T follicular helper cell (primary cell): ENCODE measurements at places on chromosomes 2 and 18.

DNA sequence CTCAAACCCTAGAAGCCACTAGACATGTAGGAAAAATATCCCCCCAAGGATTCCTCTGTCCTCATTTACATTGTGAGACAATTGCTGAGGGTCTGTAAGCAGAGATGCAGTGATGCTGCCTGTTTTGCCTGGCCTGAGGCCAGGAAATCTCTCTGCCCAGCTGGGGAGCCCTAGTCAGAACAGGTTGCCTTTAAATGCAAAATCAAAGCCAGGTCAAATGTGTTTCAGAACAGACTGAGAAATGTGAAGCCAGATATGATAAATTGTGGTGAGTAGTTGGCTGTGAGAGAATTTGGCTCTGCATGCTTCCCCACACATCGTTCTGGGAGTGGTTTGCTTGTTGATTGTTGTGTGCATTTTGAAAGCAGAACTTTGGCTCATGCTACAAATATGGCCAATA is 38.4 kb upstream of the NXPH2 start:
- no peak for DNase-seq

DNA sequence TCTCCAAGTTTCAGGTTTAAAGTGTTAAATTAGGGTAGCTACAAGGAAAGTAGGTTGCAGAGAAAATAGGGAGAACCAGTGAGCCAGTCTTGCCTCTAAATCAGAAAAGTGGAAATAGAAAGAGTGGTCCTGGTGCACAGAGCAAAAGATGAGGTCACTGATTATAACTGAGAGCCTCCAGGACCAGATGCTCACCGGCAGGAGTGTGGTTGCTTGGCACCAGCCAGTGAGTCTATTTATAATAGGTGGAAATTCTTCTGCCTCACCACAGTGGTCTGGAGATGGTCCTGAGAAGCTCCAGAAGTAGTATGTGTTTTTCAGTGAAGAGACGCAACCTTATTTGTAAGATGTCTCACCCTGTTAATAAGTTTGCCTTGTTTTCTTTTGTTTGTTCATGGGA is 373.9 kb upstream of the KCNJ3 start:
- DNase-seq: no peak

- DNase-seq: no peak
These were observed 3.8 kb upstream of the AQP12B start for GRCh38 chr2:240686460-240686859.

DNA sequence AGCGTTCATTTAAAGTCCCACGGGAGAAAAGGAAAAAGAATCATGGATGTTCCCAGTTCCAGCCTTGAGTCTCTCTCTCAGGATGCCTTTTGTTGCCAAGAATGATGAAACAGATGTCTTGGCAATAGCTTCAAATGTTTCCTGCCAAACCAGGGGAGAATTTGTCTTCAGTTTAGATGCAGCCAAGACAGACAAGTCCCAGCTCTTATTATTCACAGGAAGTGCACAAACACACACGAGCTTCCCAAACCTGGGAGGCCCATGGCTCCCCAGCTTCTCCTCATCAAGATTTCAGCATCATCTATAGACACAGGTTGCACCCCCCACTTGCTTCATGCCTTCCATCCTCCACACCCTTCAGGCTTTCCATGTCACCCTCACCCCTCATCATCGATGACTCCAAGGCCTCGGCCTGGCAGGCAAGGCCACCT is 45.9 kb downstream of the HS1BP3 start:
- DNase-seq: no peak

DNA sequence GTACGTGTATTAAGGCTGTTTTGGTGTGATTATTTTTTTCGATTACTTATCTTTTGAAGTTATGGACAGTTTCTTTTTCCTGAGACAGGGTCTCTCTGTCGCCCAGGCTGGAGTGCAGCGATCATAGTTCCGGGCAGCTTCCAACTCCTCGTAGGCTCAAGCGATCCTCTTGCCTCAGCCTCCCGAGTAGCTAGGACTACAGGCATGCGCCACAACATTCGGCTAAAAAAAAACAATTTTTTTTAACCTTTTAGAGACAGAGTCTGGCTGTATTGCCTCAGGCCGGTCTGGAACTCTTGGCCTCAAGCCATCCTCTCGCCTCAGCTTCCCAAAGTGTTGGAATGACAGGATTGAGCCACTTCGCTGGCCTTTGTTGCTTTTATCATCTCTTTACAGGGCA is 945 bp downstream of the HAT1 start:
- DNase-seq: no peak

GRCh38 chr18:79889569-79889968 is 61.9 kb downstream of the SLC66A2 start:
- DNase-seq: no peak

- DNase-seq: no peak
These were observed 141.0 kb upstream of the CTDP1 start for GRCh38 chr18:79538635-79539034.

GRCh38 chr2:4354678-4355077 is 651.3 kb downstream of the DCDC2C start:
- DNase-seq: no peak

- no peak for DNase-seq
These were observed 322.1 kb downstream of the CCDC85A start for GRCh38 chr2:56505885-56506284.

DNA sequence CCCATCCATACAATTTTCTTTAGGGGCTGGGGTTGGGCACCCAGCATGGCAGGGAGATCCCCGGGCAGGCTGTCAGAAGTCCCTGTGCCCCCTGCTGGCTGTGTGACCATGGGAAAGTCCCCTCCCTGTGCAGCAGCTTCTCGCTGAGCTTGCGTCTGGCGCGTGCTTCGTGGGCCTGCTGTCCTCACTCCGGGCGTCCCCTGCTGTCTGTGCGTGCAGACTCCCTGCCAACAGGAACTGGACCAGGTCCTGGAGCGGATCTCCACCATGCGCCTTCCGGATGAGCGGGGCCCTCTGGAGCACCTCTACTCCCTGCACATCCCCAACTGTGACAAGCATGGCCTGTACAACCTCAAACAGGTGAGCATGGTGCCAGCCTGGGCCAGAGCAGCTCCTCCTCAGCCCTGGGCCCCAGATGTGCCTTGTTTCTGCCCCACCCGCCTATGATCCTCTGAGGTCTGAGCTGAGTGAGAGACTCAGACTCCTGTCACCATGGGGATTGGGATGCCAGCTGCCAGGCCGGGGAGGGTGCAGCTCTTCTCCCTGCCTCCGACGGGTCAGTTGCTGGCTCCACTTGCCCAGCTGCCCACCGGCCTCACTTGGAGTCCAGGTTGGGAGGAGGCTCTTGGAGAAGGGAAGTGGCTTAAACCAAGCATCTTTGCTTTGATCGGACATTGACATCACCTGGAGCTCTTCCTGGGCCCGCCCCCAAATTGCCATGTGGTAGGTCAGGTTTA is 28.6 kb downstream of the IGFBP2 start:
- no peak for DNase-seq

DNA sequence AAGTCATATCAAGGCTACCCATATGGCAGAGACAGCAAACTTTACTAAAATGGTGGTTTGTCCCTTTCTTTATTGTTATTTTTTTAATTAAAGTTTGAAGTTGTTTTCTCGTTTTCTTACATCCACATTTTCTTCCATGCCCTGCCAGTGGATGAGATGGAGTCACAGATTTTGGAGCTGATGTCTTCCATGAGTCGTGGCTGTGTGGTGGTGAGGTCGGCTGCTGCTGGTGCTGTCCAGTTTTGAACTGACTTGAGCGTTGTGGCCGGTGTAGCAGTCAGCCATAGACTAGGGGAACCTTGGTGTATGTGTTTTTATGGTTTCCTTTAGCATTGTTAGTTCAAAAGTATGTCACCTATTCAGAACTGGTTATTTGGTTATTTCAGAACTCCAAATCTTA is 182.8 kb downstream of the SH3RF3 start:
- no peak for DNase-seq
